ENCODE measurements at places on chromosomes 13 and 19. TPM values are rescaled to one million over a fixed set of nuclear protein-coding genes. Genes with fewer than 3 reads are reported as not detected.

- no peak overlapping the region for H3K4me3 ChIP-seq
- no peaks in the 10 kb centered on the region for H3K36me3 ChIP-seq
- DNase-seq, result no peak
- no peaks in the 10 kb centered on the region for H3K27me3 ChIP-seq
- peaks cover 35% of the 10 kb centered on the region for H3K4me1 ChIP-seq
Measured at GRCh38 chr19:10600149-10600548, 13.0 kb upstream of the AP1M2 start.

SH2D3A gene
- total RNA-seq, result not detected

DNA sequence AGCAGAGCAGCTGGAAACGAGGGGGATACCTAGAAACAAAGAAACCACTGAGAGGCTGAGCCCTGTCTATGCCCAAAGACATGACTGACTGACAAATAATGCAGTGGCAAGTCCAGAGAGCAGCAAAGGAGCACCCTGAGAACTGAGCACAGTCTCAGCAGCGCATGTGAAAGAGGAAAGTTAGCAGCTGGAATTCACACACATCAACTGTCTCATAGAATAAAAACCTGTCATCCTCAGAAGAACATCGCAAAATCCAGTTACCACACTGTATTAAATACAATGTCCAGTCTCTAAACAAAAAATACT is 24.1 kb upstream of the DLEU7 start:
- H3K27ac ChIP-seq, result no peak overlapping the region
- no peaks in the 10 kb centered on the region for H3K27me3 ChIP-seq
- no peak for DNase-seq
- no peaks in the 10 kb centered on the region for H3K4me1 ChIP-seq
- H3K36me3 ChIP-seq, result no peaks in the 10 kb centered on the region

LCP1 gene
- 11.9 TPM for total RNA-seq

PABPC3 gene
- under 0.01 TPM for total RNA-seq

DNA sequence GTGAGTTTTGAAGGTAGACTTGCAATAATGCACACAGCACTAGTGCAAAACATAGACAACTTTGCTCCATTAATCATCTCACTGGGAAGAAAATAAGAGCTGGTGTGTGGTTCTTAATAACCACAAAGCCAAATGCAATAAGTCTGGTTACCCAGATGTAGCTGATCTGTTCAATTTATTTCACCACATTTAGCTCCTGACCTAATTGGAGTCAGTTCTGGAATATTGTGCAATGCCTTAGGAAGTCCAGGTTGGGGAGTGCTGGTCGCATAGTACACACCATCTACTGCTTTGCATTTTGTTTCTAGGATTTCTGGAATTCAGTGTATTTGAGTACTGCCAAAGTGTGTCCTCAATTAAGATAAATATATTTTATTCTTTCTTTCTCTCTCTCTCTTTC is 483.3 kb upstream of the SPRY2 start:
- no peak overlapping the region for H3K27ac ChIP-seq
- no peaks in the 10 kb centered on the region for H3K27me3 ChIP-seq
- DNase-seq, result no peak
- H3K36me3 ChIP-seq, result no peaks in the 10 kb centered on the region
- no peaks in the 10 kb centered on the region for H3K4me1 ChIP-seq
- no peak overlapping the region for H3K4me3 ChIP-seq

- DNase-seq, result no peak
- peaks cover 72% of the 10 kb centered on the region for H3K4me1 ChIP-seq
- H3K36me3 ChIP-seq, result no peaks in the 10 kb centered on the region
- peak overlapping the region; percentile 100 for H3K27ac ChIP-seq
- H3K27me3 ChIP-seq, result no peaks in the 10 kb centered on the region
- peak overlapping the region; percentile 55 for H3K4me3 ChIP-seq
Measured at GRCh38 chr19:1264801-1265614, 4.1 kb upstream of the CIRBP start.

Data from esophagus muscularis mucosa (tissue), 4 donors.